ENCODE measurements at places on chromosomes 6 and 20.

- no peak for DNase-seq
Measured at GRCh38 chr6:2175825-2176224, 69.6 kb downstream of the GMDS start.

DNA sequence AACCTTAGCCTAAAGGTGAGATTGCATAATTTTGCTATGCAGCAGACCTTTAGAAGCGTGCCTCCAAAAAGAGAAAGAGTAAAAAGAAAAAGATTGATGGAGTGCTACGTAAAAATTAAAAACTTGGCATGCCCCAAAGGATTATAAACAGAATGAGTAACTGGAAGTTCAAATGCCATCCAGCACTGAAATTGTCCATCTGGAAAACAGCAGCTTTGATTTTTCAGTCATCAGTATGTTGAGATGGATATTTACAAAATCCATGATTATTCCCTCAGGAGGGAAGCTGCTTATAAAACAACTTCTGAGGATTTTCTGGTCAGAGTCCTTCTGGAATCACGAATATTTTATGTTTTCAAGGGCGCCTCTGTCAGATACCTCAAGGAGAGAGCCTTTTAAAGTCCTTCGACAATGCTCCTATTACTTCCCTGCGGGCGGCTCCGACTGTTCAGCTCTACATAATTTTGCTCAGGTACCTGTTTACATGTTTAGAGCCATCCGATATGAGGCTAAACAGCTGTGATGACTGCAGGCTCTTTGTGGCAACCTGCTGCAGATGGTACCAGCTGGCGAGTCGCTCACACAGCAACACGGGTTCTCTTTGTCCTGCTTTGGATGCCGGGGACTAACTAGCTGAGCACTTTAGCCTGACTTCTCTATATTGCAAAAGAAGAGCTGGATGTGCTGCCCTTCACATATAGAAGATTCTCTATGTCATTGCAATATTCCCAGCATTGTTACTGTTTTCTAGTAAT lies 83.3 kb downstream of the RCAN2 start:
- no peak for DNase-seq

- DNase-seq, result no peak
Measured at GRCh38 chr20:4006640-4007039, 8.7 kb downstream of the RNF24 start.

GRCh38 chr6:41443616-41444525 lies 102.3 kb upstream of the FOXP4 start:
- no peak for DNase-seq

GRCh38 chr6:2552526-2553154 lies 198.1 kb downstream of the MYLK4 start:
- DNase-seq, result no peak

GRCh38 chr6:44039191-44039719 lies 88.0 kb downstream of the MRPL14 start:
- no peak for DNase-seq

DNA sequence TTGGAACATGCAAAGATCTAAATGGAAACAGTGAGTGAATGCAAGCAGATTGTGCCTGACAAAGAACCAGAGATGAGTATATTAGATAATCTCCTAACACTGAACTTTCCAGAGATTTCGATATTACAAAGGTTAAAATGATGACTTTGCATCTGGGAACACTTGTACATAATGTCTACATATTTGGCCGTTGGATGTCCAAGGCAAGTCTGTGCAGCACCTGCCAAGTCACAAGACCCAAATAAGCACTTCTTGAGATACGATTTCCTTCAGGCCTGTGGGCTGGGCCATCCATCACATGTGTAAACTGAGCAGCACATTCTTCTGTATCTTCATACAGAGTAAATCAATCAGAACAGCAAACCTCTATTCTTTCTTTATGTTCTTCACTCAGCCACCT lies 32.5 kb upstream of the SMLR1 start:
- no peak for DNase-seq

DNA sequence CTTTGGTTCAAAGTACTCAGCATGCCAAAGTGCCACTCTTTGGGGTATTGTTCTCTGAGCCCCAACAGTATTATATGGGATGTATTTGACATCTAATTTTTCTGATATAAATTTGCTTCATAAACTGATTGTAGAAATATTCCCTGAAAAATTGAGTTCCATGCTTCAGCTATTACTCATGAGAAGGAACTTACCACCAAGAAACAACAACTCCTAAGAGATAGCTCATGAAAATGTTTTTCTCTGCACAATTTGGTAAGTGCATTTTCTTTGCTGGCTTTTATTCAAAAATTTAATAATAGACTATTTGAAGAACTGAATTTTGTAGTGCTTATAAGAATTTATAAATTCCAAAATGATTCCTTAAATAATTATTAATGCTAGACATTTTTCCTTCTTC lies 12.8 kb upstream of the TPD52L1 start:
- DNase-seq, result no peak

- DNase-seq, result no peak
Measured at GRCh38 chr6:108904741-108905140, 56.5 kb downstream of the ARMC2 start.

- no peak for DNase-seq
Measured at GRCh38 chr6:120652506-120652905, 681.8 kb downstream of the TBC1D32 start.
